ENCODE measurements at places on chromosomes 3 and 15. TPM values are rescaled to one million over a fixed set of nuclear protein-coding genes. Genes with fewer than 3 reads are reported as not detected.
A peak's percentile ranks its signal among the peaks of the same experiment; 100 is the strongest.

GRCh38 chr15:74867466-74868038 lies 5.6 kb downstream of the SCAMP2 start:
- peaks cover 72% of the 10 kb centered on the region for H3K4me1 ChIP-seq
- H3K36me3 ChIP-seq: peaks cover 29% of the 10 kb centered on the region
- H3K27ac ChIP-seq: peak overlapping the region; percentile 79
- DNase-seq: no peak
- H3K27me3 ChIP-seq: no peaks in the 10 kb centered on the region

DNA sequence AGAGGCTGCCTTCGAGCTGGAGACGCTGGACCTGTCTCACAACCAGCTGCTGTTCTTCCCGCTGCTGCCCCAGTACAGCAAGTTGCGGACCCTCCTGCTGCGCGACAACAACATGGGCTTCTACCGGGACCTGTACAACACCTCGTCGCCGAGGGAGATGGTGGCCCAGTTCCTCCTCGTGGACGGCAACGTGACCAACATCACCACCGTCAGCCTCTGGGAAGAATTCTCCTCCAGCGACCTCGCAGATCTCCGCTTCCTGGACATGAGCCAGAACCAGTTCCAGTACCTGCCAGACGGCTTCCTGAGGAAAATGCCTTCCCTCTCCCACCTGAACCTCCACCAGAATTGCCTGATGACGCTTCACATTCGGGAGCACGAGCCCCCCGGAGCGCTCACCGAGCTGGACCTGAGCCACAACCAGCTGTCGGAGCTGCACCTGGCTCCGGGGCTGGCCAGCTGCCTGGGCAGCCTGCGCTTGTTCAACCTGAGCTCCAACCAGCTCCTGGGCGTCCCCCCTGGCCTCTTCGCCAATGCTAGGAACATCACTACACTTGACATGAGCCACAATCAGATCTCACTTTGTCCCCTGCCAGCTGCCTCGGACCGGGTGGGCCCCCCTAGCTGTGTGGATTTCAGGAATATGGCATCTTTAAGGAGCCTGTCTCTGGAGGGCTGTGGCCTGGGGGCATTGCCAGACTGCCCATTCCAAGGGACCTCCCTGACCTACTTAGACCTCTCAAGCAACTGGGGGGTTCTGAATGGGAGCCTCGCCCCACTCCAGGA lies 21.1 kb downstream of the NRROS start:
- H3K27me3 ChIP-seq: no peaks in the 10 kb centered on the region
- no peak overlapping the region for H3K27ac ChIP-seq
- H3K4me1 ChIP-seq: no peaks in the 10 kb centered on the region
- no peak overlapping the region for H3K4me3 ChIP-seq
- H3K36me3 ChIP-seq: peaks cover 15% of the 10 kb centered on the region

DNA sequence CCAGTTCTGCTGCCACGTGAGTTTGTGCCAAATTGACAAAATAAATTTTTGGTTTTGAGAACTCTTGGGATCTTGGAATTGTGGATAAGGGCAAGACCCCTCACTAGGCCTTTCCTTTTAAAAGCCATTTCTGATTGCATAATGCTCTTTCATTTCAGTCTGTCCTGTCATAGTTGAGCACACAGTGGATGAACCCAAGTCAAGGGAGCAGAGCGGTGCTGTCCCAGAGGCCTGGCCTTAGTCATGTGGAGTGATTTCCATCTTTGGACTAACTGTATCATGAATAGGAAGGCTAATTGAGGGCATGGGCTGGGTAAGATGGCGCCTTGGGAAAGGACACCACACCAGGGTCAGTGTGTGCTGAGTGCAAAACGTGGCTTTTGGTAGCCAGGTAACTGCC lies 304.0 kb downstream of the UACA start:
- H3K4me1 ChIP-seq: peaks cover 17% of the 10 kb centered on the region
- peaks cover 66% of the 10 kb centered on the region for H3K27me3 ChIP-seq
- no peak for DNase-seq

DNA sequence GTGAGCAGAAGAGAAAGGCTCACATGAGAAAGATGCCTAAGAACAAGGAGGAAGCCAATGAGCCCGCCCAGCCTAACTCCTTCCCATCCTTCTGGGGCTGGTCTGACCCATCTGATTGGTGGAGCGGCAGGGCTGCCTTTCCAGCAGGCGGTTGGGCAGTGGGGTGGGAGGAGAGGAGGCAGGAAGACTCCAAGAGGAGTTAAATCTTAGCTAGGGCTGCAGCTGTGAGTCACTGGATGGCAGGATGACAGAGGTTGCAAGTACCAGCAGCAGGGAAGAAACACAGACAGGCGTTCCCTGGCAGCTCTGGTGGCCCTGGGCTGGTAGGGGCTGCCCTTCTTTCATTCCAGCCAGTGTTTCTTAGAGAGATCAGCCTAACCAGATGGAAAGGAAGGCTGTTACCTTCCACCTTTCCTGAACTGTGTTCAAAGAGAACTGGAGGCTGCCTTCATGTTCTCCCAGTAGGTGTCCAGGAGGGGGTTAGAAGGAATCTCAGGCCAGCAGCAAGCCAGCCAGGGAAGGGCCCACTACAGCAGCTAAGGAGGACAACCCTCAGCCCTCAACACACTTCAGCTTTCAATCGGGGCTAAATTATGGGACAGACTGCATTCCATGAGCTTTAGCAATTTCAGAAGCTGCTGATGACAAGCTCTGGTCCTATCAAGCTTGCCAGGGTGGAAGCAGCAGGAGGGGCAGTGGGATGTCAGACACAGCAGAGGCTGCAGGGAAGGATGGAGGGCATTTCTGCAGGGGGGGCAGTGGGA lies 50.3 kb downstream of the CHSY1 start:
- peak overlapping the region; percentile 92 for H3K27ac ChIP-seq
- peak overlapping the region; percentile 60 for H3K4me3 ChIP-seq
- peaks cover 34% of the 10 kb centered on the region for H3K36me3 ChIP-seq
- no peak for DNase-seq

DNA sequence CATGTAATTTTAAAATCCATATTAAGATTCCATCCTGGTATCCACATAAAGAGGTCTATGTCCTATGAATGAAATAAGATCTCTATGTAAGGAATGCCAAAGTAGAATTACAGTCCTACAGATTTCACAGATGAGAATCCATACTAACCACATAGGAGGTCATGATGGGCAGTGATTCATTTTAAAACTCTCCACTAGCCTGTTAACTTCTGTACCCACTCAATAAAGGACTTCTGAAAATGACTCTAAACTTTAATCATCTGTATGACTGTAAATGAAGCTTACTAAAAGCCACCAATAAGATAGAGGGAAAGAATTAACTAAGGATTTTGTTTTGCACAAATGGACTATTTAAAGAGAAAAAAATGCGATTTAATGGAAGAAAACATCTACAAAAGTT lies 28.7 kb downstream of the MORC1 start:
- no peaks in the 10 kb centered on the region for H3K4me1 ChIP-seq
- no peak overlapping the region for H3K4me3 ChIP-seq
- DNase-seq: no peak

DNA sequence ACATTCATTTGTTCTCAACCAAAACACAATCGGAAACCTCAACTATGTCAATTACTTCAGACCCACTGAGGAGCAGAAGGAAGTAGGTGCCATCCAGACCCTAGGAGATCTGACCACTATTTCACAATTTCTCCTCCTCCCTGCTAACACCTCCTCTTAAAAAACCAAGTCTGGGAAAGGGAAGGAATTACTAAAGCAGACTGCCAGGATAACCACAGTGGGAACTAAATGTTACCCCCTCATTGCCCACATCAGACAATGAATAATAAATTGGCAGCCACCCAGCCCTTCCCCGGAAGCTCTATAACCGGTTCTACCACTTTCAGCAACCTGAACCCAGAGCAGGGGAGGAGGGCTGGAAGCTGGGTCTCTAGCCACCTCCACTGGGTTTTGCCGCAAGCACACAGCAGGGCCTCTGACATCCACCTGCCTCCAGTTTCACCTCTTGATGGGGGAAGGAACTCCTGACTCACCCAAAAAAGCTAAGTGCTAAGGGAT lies 17.6 kb downstream of the C15orf62 start:
- H3K27me3 ChIP-seq: no peaks in the 10 kb centered on the region
- H3K4me3 ChIP-seq: no peak overlapping the region
- H3K36me3 ChIP-seq: peaks cover 6% of the 10 kb centered on the region

- H3K4me3 ChIP-seq: no peak overlapping the region
- H3K27me3 ChIP-seq: no peaks in the 10 kb centered on the region
Observed at GRCh38 chr3:112090887-112091586, 4.8 kb downstream of the C3orf52 start.

CYP1A2 gene
- not detected for total RNA-seq

SEMA3F gene
- total RNA-seq: 0.42 TPM

SIDT1 gene
- 12.2 TPM for total RNA-seq

TMEM108 gene
- not detected for total RNA-seq

PIF1 gene
- 19.1 TPM for total RNA-seq

Measured in activated T-helper 1 cell treated with anti-CD3 and anti-CD28 coated beads, Interleukin-12 subunit alpha, Interleukin-12 subunit beta, Interleukin-2, Interleukin-4 antibody, amounts not matched to agents 30 ng/mL and 10 ng/mL and 1 ng/mL, durations not matched to agents 14 hours and 24 hours and 36 hours (primary cell).